SK-N-SH treated with all-trans-retinoic acid at 6 μM for 48 hours (cell line): ENCODE measurements at places on chromosomes 7 and 10.

- ATAC-seq: no peak
Observed at GRCh38 chr7:139246905-139247304, 15.9 kb downstream of the UBN2 start.

DNA sequence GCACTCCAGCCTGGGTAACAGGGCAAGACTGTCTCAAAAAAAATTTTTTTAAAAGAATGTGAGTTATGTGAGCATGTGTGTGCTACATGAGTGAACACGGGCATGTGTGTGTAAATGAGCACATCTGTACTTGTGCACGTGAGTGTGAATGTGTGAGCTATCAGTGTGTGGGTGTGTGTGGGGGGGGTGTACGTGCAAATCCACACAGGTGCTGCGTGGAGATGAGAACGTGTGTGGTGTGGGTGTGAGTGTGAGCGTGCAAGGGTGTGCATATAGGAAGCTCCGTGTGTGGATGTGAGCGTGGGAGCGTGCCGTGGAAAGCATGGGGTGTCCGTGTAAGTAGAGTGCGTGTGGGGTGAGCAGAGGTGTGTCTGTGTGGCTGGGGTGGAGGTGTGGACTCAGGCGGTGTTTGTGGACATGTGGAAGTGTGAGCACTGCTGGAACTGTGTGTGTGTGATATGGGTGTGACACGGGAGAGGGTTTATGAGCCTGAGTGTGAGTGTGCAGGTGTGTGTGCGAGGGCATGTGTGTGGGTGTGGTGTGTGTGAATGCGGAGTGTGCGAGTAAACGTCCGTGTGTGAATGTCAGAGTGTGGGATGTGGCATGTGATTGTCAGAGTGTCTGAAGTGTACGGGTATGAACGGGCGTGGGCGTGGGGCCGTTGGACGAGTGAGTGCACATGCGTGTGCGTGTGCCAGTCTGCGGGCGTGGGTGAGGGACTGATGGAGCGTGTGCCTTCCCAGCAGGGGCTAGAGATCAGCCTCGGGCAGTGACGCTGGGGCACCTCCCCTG, 45.9 kb upstream of the TNRC18 start:
- no peak for ATAC-seq

GRCh38 chr10:73965890-73966768, 31.8 kb upstream of the VCL start:
- ATAC-seq: peak; percentile 96

DNA sequence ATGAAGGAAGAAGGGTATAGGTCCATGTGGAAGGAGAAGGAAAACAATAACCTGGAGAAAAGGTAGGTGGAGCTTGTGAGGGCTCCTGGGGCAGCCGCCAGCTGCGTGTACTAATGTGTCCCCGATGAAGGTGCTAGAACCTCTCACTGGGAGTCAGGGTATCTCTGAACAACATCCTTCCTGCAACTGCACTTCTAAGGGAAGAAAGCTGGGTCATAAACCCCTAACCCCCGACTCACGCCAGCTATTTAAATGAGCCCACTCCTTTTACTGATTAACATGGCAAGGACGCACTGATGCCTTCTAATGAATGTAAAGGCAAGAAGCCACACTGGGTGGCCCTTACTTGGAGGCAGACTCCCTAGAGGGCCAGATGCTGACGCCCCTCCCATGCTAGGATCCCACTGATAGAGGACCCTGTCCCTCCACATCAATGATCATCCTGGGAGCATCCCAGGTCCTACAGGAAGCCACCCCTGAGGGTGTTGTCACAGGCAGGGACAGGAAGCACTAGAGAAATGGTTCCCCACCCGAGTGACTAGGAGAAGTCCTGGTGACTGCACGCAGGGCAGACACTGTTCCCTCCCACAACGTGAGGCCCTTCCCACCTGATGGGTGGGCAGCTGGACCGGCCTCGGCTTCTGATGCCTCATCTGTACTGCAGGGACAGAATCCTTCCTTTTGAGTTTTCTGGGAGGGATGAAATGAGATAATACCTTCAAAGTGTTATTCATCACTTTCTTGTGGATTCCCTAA, 20.4 kb downstream of the JCAD start:
- ATAC-seq: no peak

DNA sequence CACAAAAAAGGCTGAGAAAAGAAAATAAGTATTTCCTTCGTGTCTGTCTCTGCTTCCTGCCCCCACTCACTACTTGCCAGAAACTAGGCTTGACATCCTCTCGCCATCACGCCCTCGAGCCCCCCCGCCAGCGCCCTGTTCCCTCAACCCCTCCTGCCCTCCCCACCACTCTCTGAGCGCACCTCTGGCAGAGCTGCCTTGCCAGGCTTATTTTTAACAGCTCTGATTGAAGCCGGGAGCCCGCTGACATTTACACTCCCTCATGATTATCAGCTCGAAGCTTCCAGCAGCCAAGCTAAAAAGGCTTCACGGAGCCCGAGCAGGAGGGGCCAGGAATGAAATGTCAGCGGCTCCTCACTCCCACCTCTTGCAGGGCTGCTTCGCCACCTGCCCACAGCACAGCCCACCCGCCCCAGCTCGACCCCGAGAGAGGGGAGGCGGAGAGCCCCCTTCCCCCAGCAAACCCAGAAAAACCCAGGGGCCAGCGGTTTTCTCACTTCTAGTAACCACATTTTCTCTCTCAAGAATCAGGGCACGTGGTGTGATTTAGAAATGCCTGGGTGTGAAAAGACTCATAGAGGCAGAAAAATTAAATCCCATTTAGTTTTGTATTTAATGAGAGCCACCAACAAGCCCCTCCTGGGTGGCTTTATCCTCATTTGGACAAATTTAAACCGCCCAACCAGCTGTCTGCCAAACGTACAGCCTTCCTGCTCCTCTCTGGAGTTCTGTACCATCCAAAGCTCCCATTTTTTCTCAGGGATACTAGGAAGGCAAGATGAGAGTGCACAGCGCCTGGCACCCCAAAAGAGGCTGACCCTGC, 89.3 kb downstream of the SLIT1 start:
- no peak for ATAC-seq

DNA sequence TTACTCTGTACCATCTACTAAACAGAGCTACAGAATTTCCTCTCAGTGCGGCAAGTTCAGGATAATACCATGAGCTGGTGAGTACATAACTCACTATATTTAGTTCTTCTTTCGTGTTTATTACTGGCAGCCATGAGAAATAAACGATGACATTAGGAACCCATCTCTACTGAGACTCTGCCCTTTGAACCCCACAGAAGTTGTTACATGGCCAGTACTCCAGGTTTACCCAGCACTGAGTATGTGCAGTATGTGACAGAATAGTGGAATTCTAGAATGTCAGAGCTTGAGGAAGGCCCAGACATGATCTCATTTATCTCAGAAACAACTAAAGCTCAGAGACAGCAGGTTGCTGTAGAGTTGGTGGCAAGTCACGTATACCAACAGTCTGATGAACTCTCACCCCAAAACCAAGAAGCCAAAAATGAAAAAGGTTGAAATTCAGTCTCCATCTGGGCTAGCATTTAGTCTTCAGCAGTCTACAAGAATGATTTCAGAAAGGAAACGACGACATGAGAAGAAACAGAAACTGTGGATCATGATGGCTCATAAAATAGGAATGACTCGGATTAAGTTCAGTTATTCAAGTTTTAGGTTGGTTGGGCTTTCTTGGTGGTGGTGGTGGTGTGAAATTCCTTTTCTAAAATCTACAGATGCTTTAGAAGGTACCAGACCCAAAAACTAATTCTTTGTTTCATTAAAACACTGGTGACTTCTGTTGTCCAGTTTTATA, 78.5 kb downstream of the SORBS1 start:
- ATAC-seq: no peak

- ATAC-seq: no peak
Observed at GRCh38 chr7:148306759-148307158, 283.8 kb upstream of the C7orf33 start.

DNA sequence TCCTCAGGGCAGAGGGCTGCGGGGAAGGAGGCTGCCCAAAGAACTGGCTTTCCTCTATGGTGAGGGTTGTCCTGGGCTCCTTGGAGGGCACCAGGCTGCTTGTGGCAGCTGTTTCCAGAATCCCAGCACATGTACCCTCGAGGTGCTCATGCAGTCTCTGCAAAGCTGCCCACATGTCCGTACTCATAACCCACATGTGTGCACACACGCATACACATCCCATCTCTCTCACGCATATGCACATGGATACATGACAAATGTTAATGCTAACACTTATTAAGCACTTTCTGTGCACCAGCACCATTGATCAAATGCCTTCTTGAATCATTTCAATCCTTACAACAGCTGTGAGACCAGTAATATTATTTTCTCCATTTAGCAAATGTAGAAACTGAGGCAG, 36.3 kb upstream of the COMTD1 start:
- no peak for ATAC-seq

- no peak for ATAC-seq
Observed at GRCh38 chr7:44750921-44751571, 2.4 kb downstream of the ZMIZ2 start.

DNA sequence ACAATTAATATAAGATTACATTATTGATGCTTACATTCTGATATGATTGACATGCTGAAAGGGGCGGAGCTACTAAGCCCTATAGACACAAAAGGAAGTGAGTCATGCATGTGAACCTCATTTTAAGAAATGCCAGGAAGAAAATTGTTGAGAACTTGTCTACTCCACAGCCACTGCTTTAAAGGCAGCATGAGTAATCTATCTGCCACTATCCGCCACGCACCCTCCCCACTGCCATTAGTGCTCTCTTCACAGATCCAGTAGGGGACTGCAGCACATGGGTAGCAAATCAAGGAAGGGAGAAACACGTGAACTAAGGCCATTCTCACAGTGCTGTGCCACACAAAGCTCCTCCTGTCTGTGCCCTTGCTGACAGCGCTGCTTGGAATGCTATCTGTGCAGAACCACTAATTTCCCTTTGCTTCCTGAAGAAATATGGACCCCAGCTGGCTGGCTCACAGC, 524.8 kb downstream of the GRM8 start:
- peak; percentile 89 for ATAC-seq

- ATAC-seq: no peak
Observed at GRCh38 chr10:74681917-74682627, 144.3 kb upstream of the KAT6B start.

GRCh38 chr7:91776171-91776570, 104.3 kb downstream of the MTERF1 start:
- ATAC-seq: no peak

- no peak for ATAC-seq
Observed at GRCh38 chr10:96740579-96741281, 20.4 kb upstream of the PIK3AP1 start.

GRCh38 chr7:42734568-42734967, 177.3 kb downstream of the C7orf25 start:
- no peak for ATAC-seq

- ATAC-seq: no peak
Observed at GRCh38 chr7:95758187-95758586, 14.2 kb upstream of the DYNC1I1 start.
